Dermis blood vessel endothelial cell (primary cell): ENCODE measurements at places on chromosomes 12 and 14. TPM values are rescaled to one million over a fixed set of nuclear protein-coding genes. Genes with fewer than 3 reads are reported as not detected.
A peak's percentile ranks its signal among the peaks of the same experiment; 100 is the strongest.

- no peak for DNase-seq
Observed at GRCh38 chr14:24370748-24371147, 2.8 kb downstream of the NFATC4 start.

DNA sequence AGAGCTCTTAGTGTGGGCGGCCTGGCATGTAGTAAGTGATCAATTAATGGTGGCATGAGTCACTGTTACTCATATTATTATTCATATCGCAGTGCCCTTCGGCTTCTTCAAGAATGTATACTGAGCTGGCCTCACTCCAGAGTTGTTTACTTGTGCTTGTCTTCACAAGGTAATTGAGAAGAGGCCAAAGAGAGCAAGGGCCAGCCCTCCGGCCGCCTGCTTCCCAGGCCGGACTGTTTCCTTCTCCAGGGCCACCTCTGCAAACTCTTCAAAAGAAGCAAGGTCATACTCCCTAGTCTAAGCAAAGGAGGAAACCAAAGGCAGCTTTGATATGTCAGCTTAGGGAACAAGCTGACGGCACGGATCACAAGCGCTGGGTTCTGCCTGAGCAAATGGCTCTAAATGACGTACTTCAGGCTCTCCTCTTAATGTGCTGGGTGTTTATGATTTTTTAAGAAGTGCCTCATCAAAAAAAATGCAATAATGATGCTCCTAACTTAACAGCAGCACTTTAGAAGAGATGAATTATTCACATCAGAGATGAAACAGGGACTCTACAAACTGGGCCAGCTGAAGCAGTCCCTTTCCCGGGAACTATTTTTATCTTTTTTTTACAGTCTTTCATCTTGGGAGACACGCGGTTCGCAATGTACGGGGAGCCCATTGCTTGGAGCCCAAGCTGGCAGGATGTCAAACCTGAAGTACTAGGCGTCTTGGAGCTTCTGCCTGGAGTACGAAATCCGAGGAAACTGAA lies 65.6 kb upstream of the DLK1 start:
- no peak for DNase-seq

DNA sequence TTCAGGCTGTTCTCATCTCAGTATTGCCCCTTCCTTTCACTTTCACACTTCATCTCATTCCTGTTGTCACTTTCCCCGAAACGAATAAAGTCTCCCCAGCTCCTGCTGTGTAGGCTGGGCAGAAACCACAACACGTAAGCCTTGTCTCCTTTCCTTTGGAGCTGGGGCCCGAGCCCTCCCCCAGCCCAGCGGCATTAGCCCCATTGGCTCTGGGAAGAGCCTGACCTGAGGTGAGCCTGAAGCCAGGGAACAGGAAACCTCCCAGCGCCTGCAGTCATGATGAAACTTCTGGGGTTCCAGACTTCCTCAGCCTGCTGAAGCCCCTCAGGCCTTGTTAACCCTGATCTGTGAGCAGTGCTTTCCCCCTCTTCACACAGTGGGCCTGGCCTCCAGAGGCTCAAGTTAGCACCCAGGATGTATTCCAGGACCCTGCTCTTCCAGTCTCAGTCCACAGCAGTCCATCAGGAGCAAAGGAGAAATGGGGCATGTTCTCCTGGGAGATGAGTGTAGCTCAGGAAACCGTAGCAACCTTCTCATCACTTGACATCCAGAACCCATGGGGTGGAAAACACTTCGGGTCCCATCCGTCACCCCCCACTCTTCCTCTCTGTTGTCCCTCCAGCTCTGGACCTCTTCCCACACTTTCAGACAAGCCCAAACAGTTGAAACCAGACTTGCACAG lies 21.8 kb downstream of the VASH1 start:
- no peak for DNase-seq

RNASE1 gene
- 28.6 and 64.0 TPM in 2 replicates for total RNA-seq

- no peak for DNase-seq
Observed at GRCh38 chr14:25765909-25766308, 716.0 kb upstream of the STXBP6 start.

CCNB1IP1 gene
- 30.8 and 33.0 TPM in 2 replicates for total RNA-seq

GRCh38 chr12:119836781-119837180 lies 40.3 kb downstream of the CIT start:
- DNase-seq = no peak

GRCh38 chr14:55129086-55129427 lies at the start of gene LGALS3:
Gene LGALS3 (plus strand): TSS chr14:55129252. CDS start chr14:55137374, 8,122 bp downstream.
- DNase-seq = peak; percentile 59

DNA sequence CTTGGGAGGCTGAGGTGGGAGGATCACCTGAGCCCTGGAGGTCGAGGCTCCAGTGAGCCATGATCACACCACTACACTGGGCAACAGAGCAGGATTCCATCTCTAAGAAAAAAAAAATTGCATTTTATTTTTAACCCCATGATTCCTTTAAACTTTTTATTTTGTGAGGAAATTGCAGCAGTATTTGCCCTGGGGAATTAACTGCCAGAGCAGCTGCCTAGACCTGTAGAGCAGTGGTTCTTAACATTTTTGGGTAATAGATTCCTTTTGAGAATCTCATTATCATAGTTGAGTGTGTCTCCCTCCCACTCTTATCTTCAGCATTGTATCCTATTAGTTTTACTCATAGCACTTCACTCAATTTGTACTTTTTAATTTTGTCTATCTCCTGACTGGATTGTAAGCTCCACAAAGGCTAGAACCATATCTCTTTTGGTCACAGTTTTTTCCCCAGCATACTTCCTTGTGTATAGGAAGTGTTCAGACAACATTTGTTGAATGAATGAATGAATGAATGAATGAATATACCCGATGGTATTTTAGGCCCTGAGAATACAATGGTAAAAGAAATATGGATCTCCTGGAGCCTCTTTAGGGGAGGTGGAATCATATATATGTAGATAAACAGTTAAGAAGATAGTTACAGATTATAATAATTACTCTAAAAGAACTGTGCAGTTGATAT lies 40.6 kb downstream of the BRMS1L start:
- no peak for DNase-seq

DNA sequence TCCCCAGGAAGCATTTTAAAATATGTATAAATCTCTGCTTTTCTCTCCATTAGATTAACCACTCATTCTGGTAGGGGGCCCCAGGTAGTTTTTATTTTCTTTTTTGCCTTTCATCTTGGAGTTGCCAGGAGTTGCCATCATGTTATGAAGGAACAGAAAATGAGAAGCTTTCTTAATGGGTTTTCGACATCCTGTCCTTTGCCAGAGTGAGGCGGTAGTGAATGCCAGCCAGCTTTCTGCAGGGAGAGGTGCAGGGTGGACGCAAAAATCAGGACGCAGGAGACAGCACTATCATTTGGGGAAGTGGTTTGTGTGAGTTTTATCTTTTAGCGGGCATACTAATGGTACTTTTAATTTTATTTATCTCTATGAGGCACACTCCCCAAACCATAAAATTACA lies 1.7 kb downstream of the RASSF8 start:
- peak; percentile 55 for DNase-seq

GRCh38 chr14:50320283-50320682 lies 8.2 kb downstream of the DMAC2L start:
- peak; percentile 16 for DNase-seq

GRCh38 chr12:56408799-56409417 lies 40.3 kb downstream of the TIMELESS start:
- DNase-seq = no peak

GRCh38 chr12:127145241-127145928 lies 1121.6 kb upstream of the TMEM132C start:
- no peak for DNase-seq

DNA sequence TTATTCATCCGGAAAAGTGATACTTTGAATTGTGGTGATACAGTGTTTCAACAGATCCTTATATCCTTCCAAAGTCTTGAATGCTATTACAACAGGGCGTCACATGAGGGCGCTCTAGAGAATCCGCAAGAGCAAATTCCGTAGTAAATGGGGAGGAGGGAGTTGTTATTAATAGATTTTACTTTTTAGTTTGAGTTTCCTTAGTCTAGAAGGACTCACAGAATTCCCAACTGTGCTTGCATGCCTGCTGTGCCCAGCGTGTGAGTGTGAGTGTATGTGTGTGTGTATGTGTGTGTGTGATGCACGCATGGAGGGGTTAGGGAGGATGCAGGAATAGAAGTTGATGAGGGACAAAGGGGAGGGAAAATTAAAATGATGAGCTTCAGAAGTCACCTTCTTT lies 375.3 kb downstream of the C12orf75 start:
- peak; percentile 86 for DNase-seq

IL22 gene
- total RNA-seq = not detected in 2 replicates

- DNase-seq = no peak
Observed at GRCh38 chr12:21725731-21726130, 48.8 kb downstream of the KCNJ8 start.

- DNase-seq = no peak
Observed at GRCh38 chr12:4943067-4943937, 33.6 kb downstream of the KCNA1 start.

GRCh38 chr14:61420326-61420725 lies 98.9 kb downstream of the PRKCH start:
- DNase-seq = peak; percentile 61

PLCZ1 gene
- total RNA-seq = not detected in 2 replicates

NKX2-1 gene
- not detected in 2 replicates for total RNA-seq

CRACR2A gene
- total RNA-seq = 8.8 and 22.1 TPM in 2 replicates
